ENCODE measurements at places on chromosomes 12 and 14. TPM values are rescaled to one million over a fixed set of nuclear protein-coding genes. Genes with fewer than 3 reads are reported as not detected.

Gene BTBD6
- total RNA-seq: 44.2 TPM

DNA sequence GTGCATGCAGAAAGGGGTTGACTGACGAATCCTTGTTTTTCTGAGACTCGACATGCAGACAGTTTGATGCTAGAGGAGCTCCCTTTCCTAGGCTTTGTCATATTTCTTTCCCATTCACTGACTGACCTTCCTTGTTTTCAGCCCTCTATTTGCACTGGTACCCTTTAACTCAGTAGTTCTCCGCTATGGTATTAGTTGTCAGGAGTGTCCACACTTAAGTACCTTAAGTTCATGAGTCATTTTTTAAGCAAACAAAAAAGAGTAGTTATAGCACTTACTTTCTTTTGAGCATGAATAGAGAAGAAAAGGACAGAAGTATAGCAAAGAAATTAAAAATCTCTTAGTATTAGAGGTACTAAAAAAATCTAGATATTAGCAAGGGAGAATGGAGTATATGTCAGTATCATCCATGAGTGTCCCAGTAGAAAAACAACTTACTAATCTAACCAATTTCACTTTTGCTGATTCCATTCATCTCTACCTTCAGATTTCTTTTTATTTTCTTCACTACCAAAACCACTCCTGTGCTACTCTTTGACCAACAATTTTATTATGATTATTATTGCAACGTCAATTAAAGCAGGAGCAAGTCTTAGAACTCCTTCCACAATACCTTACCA is 8.3 kb downstream of the ATP2B1 start:
- no peaks in the 10 kb centered on the region for H3K4me1 ChIP-seq
- no peaks in the 10 kb centered on the region for H3K27me3 ChIP-seq
- DNase-seq: no peak
- H3K36me3 ChIP-seq: no peaks in the 10 kb centered on the region
- H3K4me3 ChIP-seq: no peak overlapping the region

- peak; percentile 45 for DNase-seq
- peaks cover 16% of the 10 kb centered on the region for H3K27me3 ChIP-seq
- H3K27ac ChIP-seq: peak overlapping the region; percentile 47
- H3K4me1 ChIP-seq: peaks cover 11% of the 10 kb centered on the region
Observed at GRCh38 chr14:73238424-73238852, 1.1 kb downstream of the PAPLN start.

DNA sequence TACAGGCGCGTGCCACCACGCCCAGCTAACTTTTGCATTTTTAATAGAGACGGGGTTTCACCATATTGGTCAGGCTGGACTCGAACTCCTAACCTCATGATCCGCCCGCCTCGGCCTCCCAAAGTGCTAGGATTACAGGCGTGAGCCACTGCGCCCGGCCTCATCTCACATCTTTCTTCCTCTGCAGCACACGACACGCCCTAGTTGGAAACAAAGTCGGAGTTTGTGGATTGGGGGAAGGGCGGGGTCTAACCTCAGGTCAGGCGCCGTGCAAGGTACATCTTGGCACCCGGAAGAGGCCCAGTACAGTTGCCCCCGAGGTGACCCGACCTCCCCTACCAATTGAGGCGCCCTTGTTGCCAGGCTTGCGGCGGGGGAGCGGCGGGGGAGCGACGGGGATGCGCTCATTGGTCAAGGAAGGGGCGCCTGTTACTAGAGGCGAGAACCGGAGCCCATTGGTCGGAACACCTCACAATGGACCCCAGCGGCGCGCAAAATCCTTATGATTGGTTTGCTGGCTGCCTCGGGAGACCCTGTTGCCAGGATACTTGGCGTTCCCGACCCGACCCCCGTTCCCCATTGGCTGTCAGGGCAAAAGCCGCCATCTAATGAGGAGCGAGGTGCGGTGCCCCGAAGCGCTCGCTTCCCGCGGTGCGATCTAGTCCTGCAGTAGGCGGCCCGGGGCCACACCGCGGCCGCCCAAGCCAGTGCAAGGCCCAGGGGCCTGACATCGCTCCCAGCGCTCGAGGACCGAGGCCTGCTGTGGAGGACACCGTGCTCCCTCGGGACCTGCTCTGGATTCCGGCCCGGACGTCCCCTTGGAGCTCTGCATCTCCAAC is at the start of gene REC8:
TSS of gene REC8 (plus strand) at position 659 of the 839 bp plus-strand sequence. CDS start 473 bp downstream, outside the sequence.
- peaks cover 11% of the 10 kb centered on the region for H3K4me1 ChIP-seq
- H3K27ac ChIP-seq: no peak within 1 kb of the TSS
- peaks cover 26% of the 10 kb centered on the region for H3K36me3 ChIP-seq
- no peaks in the 10 kb centered on the region for H3K27me3 ChIP-seq
- peak; percentile 95 for DNase-seq

Gene FRMD6
- 13.8 TPM for total RNA-seq

DNA sequence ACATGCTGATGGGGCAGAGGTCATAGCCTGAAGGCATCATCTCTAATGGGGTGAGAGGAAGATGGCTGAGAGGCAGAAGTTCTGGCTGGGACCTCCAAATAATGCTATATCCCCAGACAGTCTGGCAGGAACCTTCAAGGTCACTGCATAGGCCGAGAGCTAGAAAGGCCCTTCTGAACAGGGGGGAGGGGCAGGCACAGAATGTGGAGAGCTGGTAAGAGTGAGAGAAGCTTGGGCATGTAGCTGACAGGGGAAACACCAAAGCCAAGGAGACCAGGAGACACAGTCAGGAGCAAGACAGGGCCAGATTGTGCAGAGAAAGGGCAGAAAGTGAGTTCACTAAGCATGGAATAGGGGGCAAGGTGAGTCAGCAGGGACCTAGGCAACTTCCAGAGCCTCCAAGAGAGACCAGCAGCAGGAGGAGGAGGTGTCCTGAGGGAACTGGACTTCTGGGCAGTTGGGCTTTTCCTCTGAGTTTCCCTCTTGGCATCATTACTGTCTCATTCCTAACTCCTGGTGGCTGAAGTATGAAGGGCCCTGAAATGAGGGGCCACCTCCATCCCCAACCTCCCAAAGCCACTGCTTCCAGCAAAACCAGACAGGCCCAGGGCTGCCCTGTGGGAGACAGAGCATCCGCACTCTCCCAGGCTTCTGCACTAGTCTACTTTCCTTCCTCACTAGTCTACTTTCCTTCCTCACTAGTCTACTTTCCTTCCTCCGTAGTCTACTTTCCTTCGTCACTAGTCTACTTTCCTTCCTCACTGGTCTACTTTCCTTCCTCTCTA is 17.1 kb downstream of the ANO2 start:
- no peak for DNase-seq
- no peak overlapping the region for H3K27ac ChIP-seq
- peaks cover 8% of the 10 kb centered on the region for H3K27me3 ChIP-seq
- H3K4me3 ChIP-seq: no peak overlapping the region

Gene LRRC9
- 2.2 TPM for total RNA-seq

Gene FAM161B
- 4.6 TPM for total RNA-seq

- no peak overlapping the region for H3K27ac ChIP-seq
- no peaks in the 10 kb centered on the region for H3K36me3 ChIP-seq
- H3K4me3 ChIP-seq: no peak overlapping the region
Observed at GRCh38 chr12:117506333-117506732, 144.9 kb upstream of the NOS1 start.

Gene SLCO1B1
- not detected for total RNA-seq

GRCh38 chr12:92921877-92922276 is 7.2 kb downstream of the EEA1 start:
- no peak overlapping the region for H3K27ac ChIP-seq
- no peaks in the 10 kb centered on the region for H3K36me3 ChIP-seq
- DNase-seq: no peak

Gene TNFAIP2
- total RNA-seq: 192 TPM

Gene FSCB
- not detected for total RNA-seq

Gene OAS3
- 13.9 TPM for total RNA-seq

Gene ANKS1B
- 10.3 TPM for total RNA-seq

Gene DENND5B
- 15.7 TPM for total RNA-seq

DNA sequence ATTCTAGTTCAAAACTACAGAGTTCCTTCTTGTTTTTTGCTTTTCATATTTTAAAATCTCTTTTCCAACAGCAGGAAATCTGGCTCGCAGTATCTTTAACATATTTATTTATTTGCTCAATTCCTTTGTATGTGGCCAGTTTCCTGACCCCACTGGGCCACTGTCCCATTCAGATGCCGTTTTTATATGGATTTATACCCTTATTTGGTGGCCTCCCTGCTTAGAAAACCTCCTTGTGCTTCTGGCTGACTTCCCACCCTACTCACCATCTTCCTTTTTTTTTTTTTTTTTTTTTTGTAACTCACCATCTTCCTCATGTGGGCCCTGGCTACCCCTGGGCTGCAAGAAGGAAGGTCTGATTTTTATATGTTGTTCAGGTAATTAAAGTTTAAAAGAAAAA is 53.9 kb downstream of the TTLL5 start:
- H3K4me3 ChIP-seq: no peak overlapping the region
- H3K4me1 ChIP-seq: no peaks in the 10 kb centered on the region
- peaks cover 5% of the 10 kb centered on the region for H3K36me3 ChIP-seq

Gene HCAR1
- 2.2 TPM for total RNA-seq

Gene COL2A1
- 8.7 TPM for total RNA-seq

DNA sequence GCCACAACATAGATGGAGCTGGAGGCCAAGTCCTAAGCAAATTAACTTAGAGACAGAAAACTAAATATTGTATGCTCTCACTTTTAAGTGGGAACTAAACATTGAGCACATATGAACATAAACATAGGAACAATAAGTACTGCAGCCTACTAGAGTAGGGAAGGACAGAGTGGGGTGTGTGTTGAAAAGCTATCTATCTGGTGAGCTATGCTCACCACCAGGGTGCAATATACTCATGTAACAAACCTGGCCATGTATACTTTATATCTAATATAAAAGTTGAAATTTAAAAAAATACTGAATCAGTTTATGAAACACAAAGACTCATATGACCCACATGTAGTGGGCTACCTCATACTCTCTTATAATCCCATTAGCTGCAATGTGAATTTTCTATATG is 1305.0 kb downstream of the LRFN5 start:
- no peaks in the 10 kb centered on the region for H3K36me3 ChIP-seq
- no peaks in the 10 kb centered on the region for H3K27me3 ChIP-seq
- H3K4me3 ChIP-seq: no peak overlapping the region
- H3K4me1 ChIP-seq: no peaks in the 10 kb centered on the region
- H3K27ac ChIP-seq: no peak overlapping the region

Gene ITPR2
- total RNA-seq: 43.0 TPM

Gene FAM181A
- 3.2 TPM for total RNA-seq

GRCh38 chr14:51386983-51387735 is 147.1 kb downstream of the TMX1 start:
- no peaks in the 10 kb centered on the region for H3K27me3 ChIP-seq
- H3K27ac ChIP-seq: no peak overlapping the region
- no peaks in the 10 kb centered on the region for H3K36me3 ChIP-seq

Gene KCNH3
- total RNA-seq: 1.6 TPM

DNA sequence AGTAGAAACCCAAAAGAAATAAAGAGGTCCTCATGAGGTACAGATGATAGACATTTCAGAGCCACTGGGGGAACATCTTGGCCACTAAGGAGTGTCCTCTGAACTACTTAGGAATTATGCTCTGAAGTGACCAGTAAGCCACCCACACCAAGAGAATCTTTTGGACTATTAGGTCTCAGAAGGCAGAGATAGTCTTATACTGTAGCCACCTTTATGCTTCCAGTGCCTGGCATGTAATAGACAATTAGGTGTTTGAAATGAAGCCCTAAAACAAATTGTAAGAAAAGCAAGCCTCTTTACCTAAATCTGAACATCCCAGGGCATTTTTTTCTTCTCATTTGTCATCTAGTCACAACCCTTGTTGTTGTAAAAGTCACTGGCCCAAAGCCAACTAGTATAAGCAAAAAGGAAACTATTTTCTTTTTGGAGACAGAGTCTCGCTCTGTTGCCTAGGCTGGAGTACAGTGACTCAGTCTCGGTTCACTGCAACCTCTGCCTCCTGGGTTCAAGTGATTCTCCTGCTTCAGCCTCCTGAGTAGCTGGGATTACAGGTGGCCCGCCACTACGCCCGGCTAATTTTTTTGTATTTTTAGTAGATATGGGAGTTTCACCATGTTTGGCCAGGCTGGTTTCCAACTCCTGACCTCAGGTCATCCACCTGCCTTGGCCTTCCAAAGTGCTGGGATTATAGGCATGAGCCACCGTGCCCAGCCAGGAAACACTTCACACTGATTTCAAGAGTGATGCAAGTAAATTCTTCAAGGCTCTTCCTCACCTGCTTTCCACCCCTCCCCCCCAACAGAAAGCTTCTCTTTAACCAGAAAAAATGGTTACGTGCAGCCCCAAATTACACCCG is 11.1 kb downstream of the PLEKHA5 start:
- H3K4me3 ChIP-seq: no peak overlapping the region
- peak; percentile 24 for DNase-seq
- H3K27ac ChIP-seq: peak overlapping the region; percentile 70
- H3K27me3 ChIP-seq: no peaks in the 10 kb centered on the region
- no peaks in the 10 kb centered on the region for H3K4me1 ChIP-seq

GRCh38 chr14:23365732-23366425 is 907 bp upstream of the EFS start:
- peak overlapping the region; percentile 33 for H3K4me3 ChIP-seq
- no peak for DNase-seq
- no peaks in the 10 kb centered on the region for H3K27me3 ChIP-seq
- H3K36me3 ChIP-seq: no peaks in the 10 kb centered on the region
- H3K27ac ChIP-seq: peak overlapping the region; percentile 87

GRCh38 chr12:47710278-47710677 is 4.4 kb upstream of the RPAP3 start:
- DNase-seq: no peak
- no peaks in the 10 kb centered on the region for H3K4me1 ChIP-seq
- no peaks in the 10 kb centered on the region for H3K36me3 ChIP-seq
- no peaks in the 10 kb centered on the region for H3K27me3 ChIP-seq
- H3K27ac ChIP-seq: no peak overlapping the region
- H3K4me3 ChIP-seq: no peak overlapping the region

Gene NOVA1
- total RNA-seq: 3.2 TPM

GRCh38 chr14:28823245-28823644 is 56.7 kb downstream of the FOXG1 start:
- H3K4me1 ChIP-seq: no peaks in the 10 kb centered on the region
- no peak overlapping the region for H3K27ac ChIP-seq
- H3K27me3 ChIP-seq: no peaks in the 10 kb centered on the region
- H3K4me3 ChIP-seq: no peak overlapping the region

- H3K27me3 ChIP-seq: no peaks in the 10 kb centered on the region
- no peaks in the 10 kb centered on the region for H3K4me1 ChIP-seq
- H3K4me3 ChIP-seq: no peak overlapping the region
- no peaks in the 10 kb centered on the region for H3K36me3 ChIP-seq
- H3K27ac ChIP-seq: peak overlapping the region; percentile 62
- DNase-seq: no peak
Observed at GRCh38 chr12:69341328-69341727, 6.9 kb upstream of the LYZ start.

Gene SOX5
- 71.4 TPM for total RNA-seq

Gene LIN52
- 13.7 TPM for total RNA-seq

Gene AHNAK2
- 26.6 TPM for total RNA-seq

- no peaks in the 10 kb centered on the region for H3K36me3 ChIP-seq
- DNase-seq: no peak
- H3K27me3 ChIP-seq: no peaks in the 10 kb centered on the region
- no peak overlapping the region for H3K27ac ChIP-seq
- H3K4me1 ChIP-seq: no peaks in the 10 kb centered on the region
- no peak overlapping the region for H3K4me3 ChIP-seq
Observed at GRCh38 chr12:58728397-58728796, 191.9 kb downstream of the LRIG3 start.

All from lung (tissue), 17 donors.